SK-MEL-5 (cell line): ENCODE measurements at places on chromosomes 12 and 14. TPM values are rescaled to one million over a fixed set of nuclear protein-coding genes. Genes with fewer than 3 reads are reported as not detected.
A peak's percentile ranks its signal among the peaks of the same experiment; 100 is the strongest.

- no peak for DNase-seq
Measured at GRCh38 chr12:39413836-39414771, 28.8 kb downstream of the KIF21A start.

DNA sequence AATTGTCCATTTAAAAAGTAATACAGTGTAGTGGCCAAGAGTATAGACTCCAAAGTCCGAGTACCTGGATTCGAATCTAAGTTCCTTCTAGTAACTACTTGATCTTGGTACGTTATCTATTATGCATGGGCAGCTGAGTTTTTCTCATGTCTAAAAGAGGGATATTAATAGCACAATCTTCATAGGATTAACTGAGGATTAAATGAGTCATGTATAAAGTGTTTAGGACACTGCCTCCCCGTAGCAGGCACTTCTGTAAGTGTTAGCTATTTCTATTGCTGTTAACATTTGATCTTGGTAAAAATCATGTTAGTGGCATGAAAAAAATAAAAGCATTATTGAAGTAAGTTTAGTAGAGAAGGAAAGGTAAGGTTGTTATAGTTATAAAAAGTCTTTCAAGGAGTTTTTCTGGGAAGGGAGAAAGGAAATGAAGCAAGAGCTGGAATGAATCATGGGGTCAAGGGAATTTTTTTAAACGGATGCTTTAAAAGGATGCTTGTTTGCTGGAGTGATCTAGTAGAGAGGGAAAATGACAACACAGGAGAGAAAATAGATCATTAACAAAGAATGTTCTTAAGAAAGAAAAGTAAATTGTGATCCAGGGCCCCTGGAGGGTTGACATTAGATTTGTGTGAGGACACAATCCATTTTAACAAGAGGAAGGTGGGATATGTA lies 502.2 kb upstream of the USP15 start:
- DNase-seq: no peak

GRCh38 chr12:124833693-124834122 lies 30.0 kb downstream of the SCARB1 start:
- no peak for DNase-seq

RTN1 gene
- not detected in 2 replicates for total RNA-seq

- no peak for DNase-seq
Measured at GRCh38 chr12:46660719-46661109, 165.1 kb downstream of the SLC38A4 start.

GRCh38 chr12:27498149-27498548 lies 25.9 kb upstream of the PPFIBP1 start:
- DNase-seq: no peak

POTEM gene
- total RNA-seq: 0.16 TPM in 1 of 2 replicates, not detected in the other

CMA1 gene
- not detected in 2 replicates for total RNA-seq

- DNase-seq: no peak
Measured at GRCh38 chr12:78878459-78878858, 13.9 kb downstream of the SYT1 start.

DNA sequence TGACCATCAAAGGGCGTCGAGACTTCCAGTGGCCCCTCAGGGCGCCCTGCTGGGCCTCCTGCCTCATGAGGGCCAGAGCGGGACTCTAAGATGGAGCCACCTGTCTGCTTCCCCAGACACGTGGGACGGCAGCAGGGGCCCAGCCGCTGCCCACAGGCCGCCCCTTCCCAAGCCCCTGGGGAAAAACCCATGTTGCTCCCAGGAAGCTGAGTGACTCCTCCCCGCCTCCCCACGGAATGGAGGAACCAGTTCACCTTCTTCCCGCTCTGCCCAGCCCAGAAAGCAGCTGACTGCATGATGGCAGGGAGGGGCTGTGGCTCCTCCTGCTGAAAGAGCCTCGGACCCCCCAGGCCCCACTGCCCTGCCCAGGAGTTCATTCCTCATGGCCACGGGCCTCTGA lies 14.9 kb downstream of the RAB35 start:
- DNase-seq: no peak

- no peak for DNase-seq
Measured at GRCh38 chr12:6355491-6356373, 13.9 kb upstream of the TNFRSF1A start.

GRCh38 chr12:7144414-7145120 lies 14.4 kb downstream of the CLSTN3 start:
- DNase-seq: peak; percentile 57

WSCD2 gene
- not detected in 2 replicates for total RNA-seq

DNA sequence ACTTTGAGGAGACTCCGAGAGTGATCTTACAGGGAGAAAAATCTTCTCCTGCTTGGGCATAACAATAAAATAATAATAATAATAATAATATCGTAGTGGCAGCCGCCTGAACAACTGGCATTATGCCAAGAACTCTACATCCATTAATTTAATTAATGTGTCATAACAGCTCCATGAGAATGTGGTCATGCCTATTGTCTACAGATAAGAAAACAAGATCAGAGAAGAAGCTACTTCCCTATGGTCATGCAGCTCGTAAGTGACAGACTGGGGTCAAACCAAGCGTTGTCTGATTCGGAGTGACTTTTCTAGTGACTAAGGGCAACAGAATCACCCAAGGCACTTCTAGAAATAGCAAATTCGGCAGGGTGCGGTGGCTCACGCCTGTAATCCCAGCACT lies 11.7 kb downstream of the PROX2 start:
- no peak for DNase-seq

DNA sequence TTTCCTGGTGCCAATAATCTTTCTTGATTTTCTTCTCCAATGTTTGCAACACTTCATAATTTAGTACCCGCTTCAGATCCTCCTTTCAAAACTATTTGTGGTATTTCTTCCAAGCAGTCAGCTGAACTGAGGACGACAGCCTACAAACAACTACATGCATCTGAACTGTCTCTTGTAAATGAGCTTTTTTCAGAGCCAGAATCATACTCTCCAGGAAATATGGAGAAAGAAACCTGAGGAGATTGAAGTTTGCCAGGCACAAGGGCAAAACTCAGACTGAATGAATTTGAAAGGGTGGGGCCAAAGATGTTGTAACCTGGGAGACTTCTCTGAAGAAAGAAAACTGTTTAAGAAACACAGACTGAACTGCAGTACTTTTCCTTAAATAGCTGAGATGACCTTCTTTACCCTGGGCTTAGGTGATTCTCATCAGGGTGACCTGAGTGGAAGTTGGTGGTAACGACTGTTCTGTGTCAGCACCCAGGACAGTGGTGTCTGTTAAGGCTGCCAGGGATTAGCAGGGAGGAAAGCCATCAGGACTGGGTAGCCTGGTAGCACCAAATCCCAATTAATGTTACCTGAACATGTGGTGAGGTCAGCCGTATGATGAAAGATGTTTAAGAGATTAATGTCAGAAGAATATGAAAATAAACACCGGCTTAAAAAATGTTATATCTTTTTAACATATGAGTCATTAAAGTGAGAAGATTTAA lies 95.0 kb downstream of the TGFB3 start:
- DNase-seq: no peak

PTGDR gene
- not detected in 2 replicates for total RNA-seq

DNA sequence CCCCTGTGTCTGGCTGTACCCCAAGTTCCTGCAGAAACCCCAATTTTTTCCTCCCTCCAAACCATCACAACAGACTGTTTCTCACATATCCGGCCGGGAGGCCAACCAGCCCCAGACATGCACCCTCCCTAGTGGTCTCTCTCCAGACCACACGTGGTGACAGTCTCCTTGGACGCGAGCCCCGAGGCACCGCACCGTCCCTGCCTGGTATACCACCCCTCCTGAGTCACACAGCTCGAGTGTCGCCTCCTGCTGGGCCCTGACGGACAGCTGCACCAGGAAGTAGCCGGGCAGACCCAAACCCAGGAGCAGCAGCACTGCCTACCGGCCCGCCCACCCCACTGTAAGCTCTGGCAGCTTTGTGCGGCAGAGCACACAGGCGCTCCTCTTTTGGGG lies 97.4 kb downstream of the RFLNA start:
- DNase-seq: peak; percentile 48

SOAT2 gene
- not detected in 2 replicates for total RNA-seq

DNA sequence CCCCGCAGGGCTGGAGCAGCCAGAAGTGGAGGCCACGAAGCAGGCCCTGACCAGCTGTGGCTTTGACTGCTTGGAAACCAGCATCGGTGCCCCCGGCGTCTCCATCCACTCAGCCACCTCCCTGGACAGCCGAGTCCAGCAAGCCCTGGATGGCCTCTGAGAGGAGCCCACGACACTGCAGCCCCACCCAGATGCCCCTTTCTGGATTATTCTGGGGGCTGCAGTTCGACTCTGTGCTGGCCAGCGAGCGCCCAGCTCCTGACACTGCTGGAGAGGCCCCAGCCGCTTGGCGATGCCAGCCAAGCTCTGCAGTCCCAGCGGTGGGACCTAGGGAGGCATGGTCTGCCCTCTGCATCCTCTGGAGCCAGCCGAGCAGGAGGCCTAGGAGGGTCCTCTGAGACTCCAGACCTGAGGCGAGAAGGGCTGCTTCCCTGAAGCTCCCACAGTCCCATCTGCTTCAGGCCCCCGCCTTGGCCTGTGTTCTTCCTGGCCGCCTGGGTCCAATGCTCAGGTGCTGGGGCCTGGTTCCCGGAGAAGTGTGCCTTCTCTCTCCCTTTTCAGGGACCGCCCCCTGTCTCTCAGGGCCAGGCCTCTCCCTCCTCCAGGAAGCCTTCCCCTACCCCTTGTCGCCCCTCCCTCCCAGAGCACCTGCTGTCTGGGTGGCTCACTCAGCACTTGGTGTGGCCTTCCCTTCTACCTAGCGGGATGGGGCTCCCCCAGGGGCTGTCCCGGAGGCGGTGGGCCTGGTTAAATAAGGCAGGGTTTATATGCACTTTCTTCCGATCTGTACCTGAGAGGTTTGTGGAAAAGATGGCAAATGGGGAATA lies 23.0 kb downstream of the MVK start:
- DNase-seq: no peak

IFT81 gene
- total RNA-seq: 74.7 and 77.1 TPM in 2 replicates
